Fibroblast of skin of abdomen (primary cell): ENCODE measurements at places on chromosomes 3 and 15.

DNA sequence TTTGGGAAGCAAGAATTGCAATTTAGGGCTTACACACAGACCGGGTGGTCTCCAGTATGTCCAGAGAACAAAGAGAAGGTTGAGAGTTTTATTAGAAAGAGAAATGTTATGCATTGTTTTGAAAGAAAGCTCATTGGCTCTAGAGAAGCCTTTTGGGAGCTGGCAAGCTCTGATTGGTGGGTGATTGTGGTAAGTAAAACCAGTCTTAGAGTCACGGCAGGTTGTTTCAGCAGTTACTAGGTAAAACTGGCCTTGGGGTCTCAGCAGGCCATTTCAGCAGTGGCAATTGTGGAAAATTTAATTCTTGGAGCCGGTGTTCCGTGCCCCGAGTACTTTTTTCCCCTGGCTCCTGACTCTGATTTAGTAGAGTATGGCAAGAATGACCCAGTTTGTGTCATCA, 78.1 kb downstream of the MRPL46 start:
- no peak for DNase-seq

- DNase-seq = peak; percentile 25
Measured at GRCh38 chr15:37007301-37007700, 93.0 kb downstream of the MEIS2 start.

GRCh38 chr15:65761210-65761926, 30.7 kb downstream of the DENND4A start:
- DNase-seq = no peak

- DNase-seq = no peak
Measured at GRCh38 chr3:31925271-31925630, 55.8 kb downstream of the OSBPL10 start.

DNA sequence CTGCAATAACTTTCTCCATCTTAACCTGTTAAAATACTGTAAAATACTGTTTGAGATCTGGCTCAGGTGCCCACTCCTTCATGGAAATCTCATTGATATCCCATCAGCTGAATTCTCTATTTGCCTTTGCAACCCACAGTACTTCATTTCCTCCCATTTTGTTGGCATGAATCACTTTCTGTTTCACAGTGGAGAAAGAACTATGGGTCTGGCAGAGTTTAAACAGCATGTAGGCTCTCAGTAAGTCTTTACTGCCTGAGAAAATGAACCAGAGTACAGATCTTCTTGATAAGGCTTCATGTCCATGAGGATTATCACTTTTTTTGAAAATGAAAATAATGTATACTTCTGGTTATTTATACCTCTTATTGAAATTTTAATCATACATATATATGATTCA, 245.9 kb downstream of the NAALADL2 start:
- peak; percentile 28 for DNase-seq

GRCh38 chr3:8317661-8318649, 183.7 kb upstream of the LMCD1 start:
- DNase-seq = peak; percentile 68

DNA sequence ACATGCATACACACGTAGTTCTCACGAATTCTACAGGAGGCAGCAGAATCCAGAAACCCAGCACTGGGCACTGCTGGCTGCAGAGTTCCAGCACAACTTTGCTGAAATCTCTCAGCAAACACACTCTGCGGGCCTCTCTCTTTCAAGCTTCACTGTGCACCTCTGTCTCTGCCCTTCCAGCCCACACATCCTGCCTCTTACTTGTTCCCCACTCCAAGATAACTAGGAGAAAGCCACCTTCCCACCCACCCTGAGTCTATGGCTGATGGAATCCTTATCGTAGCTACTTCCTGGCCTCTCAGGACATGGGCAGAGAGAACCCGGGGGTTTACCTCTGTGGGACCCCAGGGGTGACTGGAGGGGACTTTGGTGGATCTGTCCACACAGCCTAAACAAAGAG, 11.9 kb downstream of the ANP32A start:
- no peak for DNase-seq

DNA sequence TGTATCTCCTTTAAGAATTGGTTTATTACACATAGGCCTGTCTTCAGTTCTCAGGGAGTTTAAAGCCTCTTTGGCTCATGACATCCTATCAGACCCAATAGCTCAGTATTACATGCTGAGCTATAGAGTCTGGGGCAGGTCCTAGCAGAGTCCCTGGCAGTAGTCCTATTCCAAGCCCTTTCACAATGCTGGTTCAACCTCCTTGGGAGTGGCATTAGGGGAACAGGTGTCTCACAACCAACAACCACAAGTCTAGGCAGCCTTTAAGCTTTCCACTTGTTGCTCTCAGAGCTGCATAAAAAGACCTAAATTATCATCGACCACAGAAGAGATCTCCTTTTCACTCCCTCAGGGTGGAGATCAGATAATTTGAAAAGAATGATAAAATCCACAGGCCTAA, 22.8 kb upstream of the C2CD4B start:
- no peak for DNase-seq
